ENCODE measurements at places on chromosomes 2 and 18. TPM values are rescaled to one million over a fixed set of nuclear protein-coding genes. Genes with fewer than 3 reads are reported as not detected.
A peak's percentile ranks its signal among the peaks of the same experiment; 100 is the strongest.

DNA sequence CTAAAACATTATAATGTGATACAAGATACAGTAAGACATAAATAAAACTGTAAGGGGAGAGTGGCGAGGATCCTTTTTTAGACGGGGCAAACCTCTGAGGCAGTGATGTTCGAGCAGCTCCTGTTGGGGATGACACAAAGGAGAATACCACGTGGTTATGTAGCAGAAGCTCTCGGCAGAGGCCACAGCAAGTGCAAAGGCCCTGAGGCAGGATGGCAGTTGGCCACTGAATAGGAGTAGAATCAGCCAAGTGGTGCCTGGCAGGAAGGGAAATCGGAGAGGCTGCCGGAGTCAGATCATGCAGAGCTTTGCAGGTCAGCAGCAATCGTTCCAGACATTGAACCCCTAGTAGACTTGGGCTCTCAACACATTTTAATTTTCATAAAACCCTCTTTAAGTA, 19.1 kb downstream of the NOSTRIN start:
- DNase-seq, result no peak

DNA sequence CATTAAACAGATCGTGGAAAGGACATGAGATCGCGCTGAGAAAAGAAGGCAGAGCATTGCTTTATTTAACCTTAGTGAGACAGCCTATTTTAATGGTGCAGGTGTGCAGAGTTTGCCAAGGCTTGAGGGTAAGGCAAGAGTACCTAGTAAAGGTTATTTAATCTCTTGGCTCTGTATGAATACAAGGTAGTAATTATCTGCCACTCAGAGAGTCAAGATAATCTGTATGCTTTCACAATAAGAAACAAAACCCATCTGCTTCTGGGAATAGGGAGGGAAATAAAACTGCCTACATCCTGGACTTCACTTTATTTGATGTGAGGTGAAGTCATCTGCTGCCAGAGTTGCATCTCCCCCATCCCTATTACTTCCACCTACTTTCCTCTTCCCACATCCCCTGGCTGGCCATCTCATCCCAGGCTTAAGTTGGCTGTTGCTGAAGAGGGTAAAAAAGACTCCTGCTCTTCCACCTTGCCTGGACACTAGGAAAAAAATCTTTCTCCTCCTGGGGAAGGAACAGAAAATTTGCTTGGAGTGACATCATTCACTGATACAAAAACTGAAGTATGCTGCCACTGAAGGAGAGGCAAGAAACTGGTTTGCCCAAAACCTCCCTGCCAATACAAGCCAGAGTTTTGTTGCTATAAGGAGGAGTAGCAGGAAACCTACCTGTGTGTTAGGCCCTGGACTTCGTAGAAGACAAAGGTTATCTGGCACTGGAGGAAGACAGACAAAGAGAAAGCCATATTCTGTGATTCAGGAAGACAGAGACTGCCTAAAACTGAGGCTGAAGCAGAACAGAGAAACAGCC, 35.8 kb upstream of the ARHGAP25 start:
- DNase-seq, result no peak

- no peak for DNase-seq
These were observed 53.8 kb upstream of the SLC5A7 start for GRCh38 chr2:107932488-107932887.

DNA sequence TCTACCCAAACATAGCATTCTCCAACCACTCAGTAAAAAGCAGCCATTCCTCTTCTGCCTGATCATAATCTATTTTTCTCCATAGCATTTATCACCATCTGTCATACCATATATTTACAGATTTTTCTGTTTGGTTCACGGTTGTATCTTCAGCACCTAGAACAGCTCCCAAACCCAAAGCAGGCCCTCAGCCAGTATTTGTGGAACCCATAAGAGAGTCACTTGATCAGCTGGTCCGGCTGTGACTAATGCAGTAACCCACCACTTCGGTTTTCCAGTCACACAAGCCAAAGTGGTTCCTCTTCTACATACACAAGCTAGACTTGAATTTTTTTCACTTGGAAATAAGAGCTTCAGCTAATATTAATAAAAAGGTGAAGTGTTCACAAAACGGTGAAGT, 511.6 kb upstream of the CELF4 start:
- DNase-seq, result no peak

The C2orf80 gene
- not detected for total RNA-seq

DNA sequence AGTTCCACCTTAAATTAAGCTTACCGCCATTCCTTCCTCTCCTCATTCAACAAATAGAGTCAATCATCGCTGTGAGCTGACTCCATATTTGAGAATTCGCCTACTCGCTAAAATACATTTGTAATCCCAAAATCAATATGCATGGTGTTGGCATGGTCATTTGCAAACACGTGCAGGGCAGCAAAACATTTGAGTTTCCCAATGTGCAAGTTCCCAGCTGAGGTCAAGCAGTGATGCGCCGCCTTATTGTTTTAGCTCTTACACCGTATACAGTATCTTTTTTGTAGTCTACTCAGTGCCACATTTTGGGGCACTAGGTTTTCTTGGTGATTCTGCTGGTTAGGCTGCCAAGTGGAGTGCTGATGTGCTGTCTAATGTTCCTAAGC, 73.3 kb upstream of the MGAT4A start:
- DNase-seq, result no peak

The GNLY gene
- 0.75 TPM for total RNA-seq

GRCh38 chr2:85878719-85879370, 9.9 kb downstream of the ST3GAL5 start:
- DNase-seq, result no peak

The RIF1 gene
- total RNA-seq, result 26.9 TPM

GRCh38 chr2:209577376-209578357, 153.8 kb downstream of the MAP2 start:
- no peak for DNase-seq

The ERICH2 gene
- not detected for total RNA-seq

The RND3 gene
- total RNA-seq, result 28.1 TPM

DNA sequence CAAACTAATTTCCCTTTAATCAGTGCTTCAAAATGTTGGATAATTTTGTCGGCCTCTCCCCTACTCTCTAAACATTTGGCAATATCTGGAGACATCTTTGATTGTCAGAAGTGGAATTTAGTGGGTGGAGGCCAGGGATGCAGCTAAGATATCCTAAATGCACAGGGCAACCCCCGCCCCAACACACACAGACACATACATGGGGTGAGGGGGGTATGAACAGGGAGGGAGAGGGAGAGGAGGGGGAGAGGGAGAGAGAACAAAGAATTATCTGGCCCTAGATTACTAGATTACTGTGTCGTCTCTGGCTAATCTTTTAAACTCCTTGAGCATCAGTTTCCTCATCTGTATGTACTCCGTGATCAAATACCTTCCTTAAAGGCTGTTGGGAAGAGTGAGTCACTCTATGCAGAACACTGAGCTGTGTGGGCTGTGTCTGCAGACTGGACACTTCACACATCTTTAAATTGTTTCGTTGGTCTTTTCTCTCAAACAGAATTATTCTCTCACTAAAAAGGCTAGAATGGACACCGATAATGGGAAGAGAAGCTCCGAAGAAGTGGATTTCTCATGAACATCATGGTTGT, 2.9 kb downstream of the RNF149 start:
- DNase-seq, result no peak

GRCh38 chr2:101830146-101830545, 132.6 kb downstream of the MAP4K4 start:
- no peak for DNase-seq

The NT5C1B gene
- not detected for total RNA-seq

The RAPGEF4 gene
- total RNA-seq, result 1.5 TPM

- no peak for DNase-seq
These were observed 104.9 kb downstream of the TRIB2 start for GRCh38 chr2:12821656-12822055.

GRCh38 chr2:163210430-163210918, 371.9 kb upstream of the KCNH7 start:
- no peak for DNase-seq

The METAP1D gene
- total RNA-seq, result 3.9 TPM

DNA sequence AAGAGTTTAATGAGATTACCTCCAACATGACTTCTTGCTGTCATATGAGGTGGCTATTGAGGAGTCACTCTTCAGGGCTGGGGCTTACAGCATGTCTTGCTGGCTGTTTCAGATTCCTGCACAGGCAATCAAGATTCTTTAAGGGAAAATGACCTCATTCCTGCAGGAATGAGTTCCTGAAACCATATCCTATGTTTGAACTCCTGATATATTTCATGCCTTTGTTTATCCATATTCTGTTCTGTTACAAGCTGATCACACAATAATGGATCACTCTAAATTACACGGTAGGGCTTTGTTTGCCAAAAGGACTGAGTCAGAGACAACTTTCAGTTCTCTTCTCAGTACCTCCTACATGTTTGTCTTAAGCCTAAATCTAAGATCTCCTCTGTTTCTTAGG, 879.8 kb upstream of the PIK3C3 start:
- no peak for DNase-seq

DNA sequence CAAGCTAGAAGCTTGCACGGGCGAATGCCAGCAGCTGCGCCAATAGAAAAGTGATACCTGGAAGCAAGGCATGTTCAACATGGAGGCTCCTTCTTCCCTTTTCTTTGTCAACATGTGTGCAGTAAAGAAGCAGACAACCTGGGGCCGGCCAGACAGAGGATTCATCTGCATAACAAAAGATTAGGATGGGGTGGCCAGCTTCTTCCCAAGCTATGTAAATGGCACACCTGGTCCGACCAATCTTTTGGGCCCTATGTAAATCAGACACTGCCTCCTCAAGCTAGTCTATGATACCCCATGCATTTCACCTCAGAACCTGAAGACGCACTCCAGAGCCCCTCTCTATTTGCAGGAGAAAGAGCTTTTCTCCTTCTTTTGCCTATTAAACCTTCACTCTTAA, 66.4 kb upstream of the TGFA start:
- DNase-seq, result no peak

DNA sequence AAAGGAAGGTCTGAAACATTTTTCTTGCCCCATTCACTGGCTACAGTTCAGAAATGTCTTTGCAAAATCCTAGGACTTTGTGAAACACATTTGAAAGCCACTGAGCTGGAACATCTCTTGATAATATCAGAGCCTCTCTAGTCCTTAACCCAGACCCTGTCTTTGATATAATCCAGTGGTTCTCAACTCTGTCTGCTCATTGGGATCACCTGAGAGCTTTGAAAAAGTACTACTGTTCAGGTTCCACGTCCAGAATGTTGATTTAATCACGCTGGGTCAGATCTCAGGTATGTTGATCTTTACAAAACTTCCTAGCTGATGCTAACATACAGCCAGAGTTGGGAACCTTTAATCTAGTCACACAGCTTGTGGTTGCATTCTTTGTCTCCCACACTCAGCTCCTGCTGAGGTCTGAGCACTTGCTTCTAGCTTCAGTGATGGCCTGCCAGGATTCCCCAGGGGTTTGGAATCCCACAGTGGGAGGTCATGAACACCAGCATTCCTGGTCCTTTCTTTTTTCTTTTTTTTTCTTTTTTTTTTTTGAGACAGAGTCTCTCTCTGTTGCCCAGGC, 262.7 kb downstream of the SETBP1 start:
- no peak for DNase-seq

DNA sequence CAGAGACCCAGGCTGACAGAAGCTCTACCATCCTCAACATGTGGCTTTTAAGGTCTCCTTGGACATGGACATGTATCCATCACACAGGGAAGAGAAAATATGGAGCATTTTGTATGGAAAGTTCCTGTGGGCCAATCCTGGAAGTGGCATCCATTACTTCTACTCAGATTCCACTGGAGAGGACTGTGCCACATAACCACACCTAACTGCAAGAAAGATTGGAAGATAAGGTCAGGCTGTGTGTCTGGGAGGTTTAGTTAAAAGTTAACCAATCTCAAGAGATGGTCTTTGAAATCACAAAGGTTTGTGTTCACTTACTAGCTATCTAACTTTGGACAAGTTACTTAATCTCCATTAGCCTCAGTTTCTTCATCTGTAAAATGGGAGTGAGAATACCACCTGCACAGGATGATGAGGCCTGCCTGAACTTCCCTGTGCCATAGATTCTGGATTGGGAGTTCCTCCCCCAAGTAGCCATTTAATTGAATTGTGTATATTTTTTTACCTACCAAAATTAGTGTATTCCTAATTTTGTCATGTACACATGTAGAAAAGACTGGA, 3.9 kb upstream of the ABCB11 start:
- DNase-seq, result no peak

The ONECUT2 gene
- 5.4 TPM for total RNA-seq

GRCh38 chr18:63313396-63313917, 6.1 kb downstream of the BCL2 start:
- no peak for DNase-seq

DNA sequence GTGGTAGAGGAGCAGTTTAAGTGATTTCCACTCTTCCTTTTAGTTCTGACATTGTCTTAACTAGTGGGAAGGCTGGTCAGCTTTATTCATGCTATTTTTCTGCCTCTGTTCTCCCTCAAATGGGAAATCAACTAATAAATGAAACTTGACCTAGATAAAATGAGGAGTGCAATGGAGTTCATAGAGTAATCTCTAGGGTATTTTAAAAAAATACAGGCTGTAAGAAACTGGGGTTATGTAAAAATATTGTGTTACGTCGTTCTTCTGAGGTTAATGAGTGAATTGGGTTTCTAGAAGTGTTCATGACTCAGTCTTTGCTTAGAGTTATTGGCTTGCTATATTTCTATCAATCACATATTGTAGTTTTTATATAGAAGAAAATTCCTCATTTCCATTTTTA, 734.5 kb downstream of the MBD2 start:
- no peak for DNase-seq

- no peak for DNase-seq
These were observed 10.4 kb downstream of the WDR7 start for GRCh38 chr18:56661360-56662062.

DNA sequence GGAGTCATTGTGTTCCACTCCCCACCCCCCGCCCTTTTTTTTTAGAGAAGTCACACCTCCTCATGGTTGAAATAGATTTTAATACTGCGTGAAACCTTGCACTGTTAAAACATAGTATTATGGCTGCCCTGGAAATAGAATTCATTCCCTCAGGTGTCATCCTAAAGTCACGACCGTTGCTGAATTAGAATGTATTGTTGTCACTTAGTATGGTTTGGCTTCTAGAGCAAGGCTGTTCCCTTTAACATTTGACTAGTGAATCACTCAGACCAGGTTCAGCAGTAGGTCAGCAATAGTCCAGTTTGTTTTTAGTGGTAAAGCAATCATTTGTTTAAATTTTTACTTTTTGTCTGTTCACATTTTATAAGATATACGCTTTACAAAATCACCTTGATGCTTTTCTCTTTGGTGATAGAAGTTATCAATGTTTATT, 1.2 kb downstream of the BABAM2 start:
- no peak for DNase-seq

The NCKAP5 gene
- total RNA-seq, result 2.7 TPM

DNA sequence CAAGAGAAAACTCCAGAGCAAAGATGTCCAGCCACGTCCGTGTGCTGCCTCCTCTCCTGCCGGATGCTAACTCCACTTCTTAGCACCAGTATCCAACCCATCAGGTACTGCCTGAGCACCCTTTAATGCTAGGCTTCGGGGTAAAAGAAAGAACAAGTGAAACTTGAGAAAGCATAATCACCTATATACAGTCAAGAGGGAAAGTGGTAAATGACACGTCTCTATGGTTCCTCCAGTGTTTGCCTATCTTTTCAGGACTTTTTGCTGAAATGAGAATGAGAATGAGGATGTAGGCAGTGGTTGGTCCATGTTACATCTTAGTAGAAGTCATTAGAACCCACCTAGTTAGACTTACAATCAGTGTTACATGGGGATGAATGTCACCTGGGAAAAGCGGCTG, 47.9 kb downstream of the EPHA4 start:
- DNase-seq, result no peak

- no peak for DNase-seq
These were observed 4.6 kb upstream of the RHBDD1 start for GRCh38 chr2:226831266-226831665.

- no peak for DNase-seq
These were observed 6.5 kb upstream of the RAX start for GRCh38 chr18:59279722-59280121.

GRCh38 chr2:233075141-233075965, 15.2 kb downstream of the INPP5D start:
- peak; percentile 33 for DNase-seq

The ERFE gene
- total RNA-seq, result not detected
